ENCODE measurements at places on chromosomes 4 and X. TPM values are rescaled to one million over a fixed set of nuclear protein-coding genes. Genes with fewer than 3 reads are reported as not detected.
A peak's percentile ranks its signal among the peaks of the same experiment; 100 is the strongest.

The FAAH2 gene
- 0.11 TPM for total RNA-seq

The PABPC5 gene
- 5.3 TPM for total RNA-seq

The GAB1 gene
- total RNA-seq, result 7.1 TPM

The S100G gene
- not detected for total RNA-seq

DNA sequence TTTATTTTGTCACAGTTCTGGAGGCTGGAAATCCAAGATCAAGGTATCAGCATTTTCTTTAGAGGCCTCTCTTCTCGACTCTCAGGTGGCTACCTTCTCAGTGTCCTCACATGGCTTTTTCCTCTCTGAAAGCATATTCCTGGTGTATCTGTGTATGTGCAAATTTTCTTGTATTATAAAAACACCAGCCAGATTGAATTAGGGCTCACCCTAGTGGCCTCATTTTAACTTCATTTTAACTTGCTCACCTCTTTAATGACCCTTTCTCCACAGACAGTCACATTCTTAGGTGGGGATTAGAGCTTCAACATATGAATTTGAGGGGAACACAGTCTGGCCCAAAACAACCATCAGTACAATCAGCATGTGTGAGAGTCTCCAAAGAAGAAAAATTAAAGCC lies 542.4 kb upstream of the FAM241A start:
- H3K4me1 ChIP-seq, result peaks cover 20% of the 10 kb centered on the region
- H3K27me3 ChIP-seq, result no peaks in the 10 kb centered on the region
- no peak overlapping the region for H3K27ac ChIP-seq
- H3K4me3 ChIP-seq, result no peak overlapping the region
- DNase-seq, result peak; percentile 45

DNA sequence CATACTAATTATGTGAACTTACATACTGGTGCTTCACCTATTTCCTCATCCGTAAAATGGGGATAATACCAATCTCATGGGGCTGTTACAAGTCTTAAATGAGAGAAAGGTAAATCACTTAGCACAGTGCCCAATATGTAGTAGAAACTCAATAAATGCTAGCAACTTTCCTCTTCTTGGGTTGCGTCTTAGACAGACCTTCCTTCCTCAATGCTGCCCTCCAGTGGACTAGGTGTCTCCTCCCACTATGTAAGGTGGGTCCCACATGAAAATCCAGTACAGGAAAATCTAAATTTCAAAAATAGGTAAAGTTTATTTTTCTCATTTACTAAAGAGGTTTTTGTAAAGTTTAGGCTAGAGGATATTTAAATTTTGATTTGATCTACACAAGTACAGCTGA lies 20.6 kb downstream of the ZDHHC9 start:
- H3K4me3 ChIP-seq, result no peak overlapping the region
- H3K36me3 ChIP-seq, result peaks cover 5% of the 10 kb centered on the region
- no peaks in the 10 kb centered on the region for H3K27me3 ChIP-seq
- no peak overlapping the region for H3K27ac ChIP-seq
- no peaks in the 10 kb centered on the region for H3K4me1 ChIP-seq

- DNase-seq, result no peak
- H3K27me3 ChIP-seq, result no peaks in the 10 kb centered on the region
- H3K4me3 ChIP-seq, result no peak overlapping the region
Measured at GRCh38 chr4:40197879-40198689, 1.3 kb downstream of the RHOH start.

- no peaks in the 10 kb centered on the region for H3K27me3 ChIP-seq
- peak; percentile 62 for DNase-seq
- no peaks in the 10 kb centered on the region for H3K36me3 ChIP-seq
- H3K4me1 ChIP-seq, result no peaks in the 10 kb centered on the region
- no peak overlapping the region for H3K27ac ChIP-seq
- peak overlapping the region; percentile 73 for H3K4me3 ChIP-seq
Measured at GRCh38 chrX:67545893-67546495, 2.2 kb downstream of the AR start.

- H3K4me3 ChIP-seq, result no peak overlapping the region
- DNase-seq, result no peak
- H3K36me3 ChIP-seq, result no peaks in the 10 kb centered on the region
- H3K4me1 ChIP-seq, result peaks cover 6% of the 10 kb centered on the region
Measured at GRCh38 chr4:185328586-185328985, 67.1 kb downstream of the LRP2BP start.

GRCh38 chr4:6027392-6027791 lies 9.2 kb upstream of the C4orf50 start:
- no peaks in the 10 kb centered on the region for H3K4me1 ChIP-seq
- H3K27ac ChIP-seq, result no peak overlapping the region
- H3K36me3 ChIP-seq, result no peaks in the 10 kb centered on the region
- no peak for DNase-seq

GRCh38 chrX:23978491-23978890 lies 48.5 kb downstream of the KLHL15 start:
- no peak for DNase-seq
- H3K27me3 ChIP-seq, result no peaks in the 10 kb centered on the region
- H3K4me1 ChIP-seq, result no peaks in the 10 kb centered on the region
- H3K36me3 ChIP-seq, result no peaks in the 10 kb centered on the region
- no peak overlapping the region for H3K27ac ChIP-seq
- H3K4me3 ChIP-seq, result no peak overlapping the region

DNA sequence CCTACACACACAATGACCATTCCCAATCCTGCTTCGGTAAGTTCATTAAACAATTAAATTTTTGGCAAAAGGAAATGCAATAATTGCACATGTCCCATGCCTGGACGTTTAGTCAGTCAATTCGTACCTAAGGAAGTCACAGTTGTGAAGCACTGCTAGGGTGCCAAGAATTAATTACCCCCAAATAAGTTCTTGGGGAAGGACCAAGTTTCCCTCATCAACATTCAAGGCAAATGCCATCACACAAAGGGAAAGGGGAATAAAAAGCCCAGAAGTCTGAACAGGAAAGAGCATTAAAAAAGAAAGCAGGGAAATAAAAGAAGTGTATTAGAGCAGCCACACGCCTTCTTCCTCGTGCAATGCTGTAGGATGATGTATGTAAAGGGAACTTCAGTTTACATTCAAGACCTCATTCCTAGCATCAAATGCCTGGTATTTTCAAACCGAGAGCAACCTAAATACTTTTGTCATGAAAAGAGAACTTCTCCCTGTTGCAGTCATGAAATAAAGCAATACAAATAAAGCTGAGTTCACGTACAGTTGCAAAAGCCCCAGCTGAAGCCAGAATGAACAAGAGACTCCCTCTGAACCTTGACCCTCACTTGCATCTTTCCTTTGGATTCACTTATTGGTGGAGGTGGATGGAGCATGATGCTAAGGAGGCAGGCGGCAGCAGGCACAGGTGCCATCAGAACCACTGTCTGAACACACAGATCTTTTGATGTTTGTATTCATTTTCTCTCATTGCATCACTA lies 124.0 kb upstream of the PPARGC1A start:
- no peaks in the 10 kb centered on the region for H3K4me1 ChIP-seq
- H3K27me3 ChIP-seq, result peaks cover 11% of the 10 kb centered on the region
- no peak overlapping the region for H3K27ac ChIP-seq
- no peak for DNase-seq
- no peaks in the 10 kb centered on the region for H3K36me3 ChIP-seq
